AG10803 (cell line): ENCODE measurements at places on chromosomes 6 and 20.

DNA sequence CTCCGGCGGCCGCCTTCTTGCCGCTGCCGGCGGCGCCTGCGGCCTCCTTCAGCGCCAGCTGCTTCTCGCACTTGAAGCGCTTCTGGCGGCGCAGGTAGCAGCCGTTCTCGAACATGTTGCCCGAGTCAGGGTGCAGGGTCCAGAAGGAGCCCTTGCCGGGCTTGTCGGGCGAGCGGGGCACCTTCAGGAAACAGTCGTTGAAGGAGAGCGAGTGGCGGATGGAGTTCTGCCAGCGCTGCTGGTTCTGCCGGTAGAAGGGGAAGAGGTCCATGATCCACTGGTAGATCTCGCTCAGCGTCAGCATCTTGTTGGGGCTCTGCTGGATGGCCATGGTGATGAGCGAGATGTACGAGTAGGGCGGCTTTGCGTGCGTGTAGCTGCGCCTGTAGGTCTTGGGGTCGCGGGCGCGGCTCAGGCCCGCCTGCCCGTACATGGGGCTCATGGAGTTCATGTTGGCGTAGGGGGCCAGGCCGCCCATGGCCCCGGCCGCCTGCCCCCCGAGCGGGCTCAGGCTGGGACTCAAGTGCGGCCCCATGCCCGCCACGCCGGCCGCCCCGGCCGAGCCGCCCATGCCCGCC is 1.9 kb downstream of the FOXA2 start:
- no peak for DNase-seq

GRCh38 chr6:31762878-31763618 is 592 bp downstream of the SAPCD1 start:
- DNase-seq: no peak

DNA sequence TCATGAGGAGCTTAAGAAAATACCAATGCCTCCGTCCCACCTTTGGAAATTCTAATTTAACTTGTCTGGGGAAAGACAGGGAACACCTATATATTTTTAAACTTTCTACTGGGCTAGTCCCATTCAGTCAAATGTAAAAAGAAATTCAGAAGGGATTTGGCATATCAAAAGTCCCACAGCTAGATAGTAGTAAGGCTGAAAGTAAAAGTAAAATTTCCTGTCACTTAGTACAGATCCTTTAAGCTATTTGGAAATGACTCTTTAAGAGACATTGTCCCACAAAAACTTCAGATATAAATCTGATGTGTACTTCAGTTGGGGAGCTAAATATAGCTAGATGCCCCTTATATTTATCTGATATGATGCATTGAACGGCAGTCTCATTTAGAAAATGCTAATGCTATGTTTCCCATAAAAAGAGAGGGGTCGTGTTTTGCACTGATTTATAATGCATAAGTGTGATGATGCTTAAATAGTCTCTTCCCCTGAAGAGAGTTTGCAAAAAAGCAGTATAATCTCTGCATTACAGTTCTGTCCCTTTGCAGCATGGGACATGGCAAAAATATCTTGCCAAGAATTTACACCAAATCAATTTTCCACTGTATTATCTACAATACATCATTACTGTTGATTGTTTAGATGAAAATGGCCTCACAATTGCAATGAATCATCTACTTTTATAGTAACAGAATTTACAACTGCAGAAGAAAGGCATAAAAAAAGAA is 860.8 kb upstream of the MAP3K7 start:
- DNase-seq: no peak

GRCh38 chr20:63346131-63347080 is 14.7 kb downstream of the CHRNA4 start:
- DNase-seq: no peak

DNA sequence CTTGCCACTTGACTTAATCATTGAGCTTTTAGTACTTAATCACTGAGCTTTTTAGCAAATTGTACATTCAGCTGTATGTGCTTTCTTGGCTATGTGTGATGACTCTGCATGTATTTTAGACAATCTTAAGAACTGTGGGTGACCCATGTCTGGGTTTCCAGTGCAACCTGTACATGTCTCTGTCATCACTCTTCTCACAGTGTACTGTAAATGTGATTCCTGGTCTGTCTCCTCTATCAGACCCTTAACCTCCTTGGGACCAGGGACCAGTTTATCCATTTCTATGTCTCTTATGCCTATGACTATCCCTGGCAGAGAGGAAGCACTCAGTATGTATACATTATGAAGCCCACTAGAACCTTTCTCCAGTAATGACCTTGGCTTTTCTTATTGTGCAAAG is 36.6 kb upstream of the HDDC2 start:
- no peak for DNase-seq

DNA sequence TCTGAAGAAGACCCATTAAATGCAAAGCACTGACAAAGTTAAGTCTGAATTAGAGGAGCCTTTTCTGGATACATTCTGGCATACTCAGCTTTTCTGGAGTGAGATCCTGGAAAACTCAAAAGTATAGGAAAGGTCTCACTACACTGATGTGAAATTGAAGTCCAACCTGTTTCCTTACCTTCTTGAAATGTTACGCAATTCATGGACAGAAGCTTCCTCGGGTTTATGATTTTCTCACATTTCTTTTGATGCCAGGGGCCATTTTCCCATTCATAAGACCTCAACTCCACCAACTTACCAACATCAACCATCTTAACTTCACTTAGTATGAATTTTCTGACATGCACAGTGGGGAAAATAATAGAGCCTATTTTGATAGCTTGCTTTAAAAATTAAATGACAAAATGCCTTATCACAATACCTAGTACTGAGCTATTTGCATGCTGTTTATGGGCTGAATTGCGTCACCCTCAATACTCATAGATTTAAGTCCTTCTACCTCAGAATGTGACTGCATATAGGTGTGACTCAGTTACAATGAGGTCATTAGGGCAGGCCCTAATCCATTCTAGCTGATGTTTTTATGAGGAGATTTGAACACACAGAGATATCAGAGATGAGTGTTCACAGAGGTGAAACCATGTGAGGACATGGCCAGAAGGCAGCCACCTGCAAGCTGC is 73.4 kb upstream of the RAB32 start:
- DNase-seq: no peak
